ENCODE measurements at places on chromosomes 6 and 20.

DNA sequence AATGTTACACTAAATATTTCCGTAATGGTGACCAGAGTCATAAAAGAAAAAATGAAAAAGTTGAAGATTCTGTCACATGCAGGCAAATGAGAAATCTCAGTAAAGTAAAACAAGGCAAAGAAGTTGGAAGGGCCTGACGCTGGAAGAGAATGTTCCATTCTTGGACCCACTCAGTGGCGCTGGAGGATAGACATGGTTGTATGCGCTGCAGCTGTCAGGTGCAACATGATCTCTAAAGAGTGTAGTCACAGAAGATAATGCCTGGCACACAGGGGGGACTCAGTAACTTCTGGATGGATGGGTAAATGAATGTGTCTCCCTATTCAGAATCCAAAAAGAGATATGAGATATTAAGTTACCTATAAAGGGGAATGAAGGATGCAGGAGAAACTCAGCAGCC lies 116.3 kb downstream of the FAXC start:
- no peak for DNase-seq

GRCh38 chr20:4297127-4297826 lies 281.9 kb upstream of the RNF24 start:
- no peak for DNase-seq

DNA sequence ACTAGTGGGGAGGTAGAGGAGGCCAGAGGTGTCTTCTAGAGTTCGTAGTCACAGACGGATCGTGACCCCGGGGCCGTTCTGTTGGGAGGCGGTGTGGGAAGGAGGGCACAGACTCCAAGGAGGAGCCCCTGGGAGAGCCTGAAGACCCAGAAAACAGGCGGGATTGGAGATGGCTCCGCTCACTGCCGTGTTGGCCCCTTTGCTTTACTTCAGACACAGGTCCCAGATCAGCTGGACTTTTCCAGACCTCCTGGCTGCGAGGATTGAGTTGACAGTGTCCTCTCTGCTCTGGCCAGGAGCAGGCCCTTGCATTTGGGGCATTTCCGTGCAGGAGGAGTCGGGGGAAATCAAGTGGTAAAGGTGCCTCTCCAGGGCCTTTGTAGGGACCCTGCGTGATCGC lies 112.9 kb downstream of the ARMC2 start:
- DNase-seq = no peak

GRCh38 chr6:88748141-88748540 lies 215.3 kb downstream of the RNGTT start:
- no peak for DNase-seq

DNA sequence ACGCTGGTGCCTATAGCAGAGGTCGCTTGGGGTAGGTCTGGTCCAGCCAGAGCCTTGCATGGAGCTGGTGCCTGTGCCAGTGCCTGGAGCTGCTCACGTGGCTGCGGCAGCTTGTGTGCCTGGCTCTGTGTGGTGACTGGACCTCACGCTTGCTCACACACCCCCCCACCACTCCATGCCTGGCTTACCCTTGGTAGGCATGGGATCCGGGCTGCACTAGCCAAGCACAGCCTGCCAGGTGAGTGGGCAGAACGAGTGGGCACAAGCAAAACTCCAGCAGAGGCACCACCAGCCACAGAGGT lies 13.0 kb upstream of the DBNDD2 start:
- no peak for DNase-seq

- no peak for DNase-seq
These were observed 14.6 kb downstream of the GATA5 start for GRCh38 chr20:62461157-62461556.

Data from hippocampal formation (tissue), 2 donors.